SK-N-DZ (cell line): ENCODE measurements at places on chromosomes 11 and 22.

- peak; percentile 26 for DNase-seq
Measured at GRCh38 chr22:19035474-19036228, 86.6 kb downstream of the DGCR2 start.

DNA sequence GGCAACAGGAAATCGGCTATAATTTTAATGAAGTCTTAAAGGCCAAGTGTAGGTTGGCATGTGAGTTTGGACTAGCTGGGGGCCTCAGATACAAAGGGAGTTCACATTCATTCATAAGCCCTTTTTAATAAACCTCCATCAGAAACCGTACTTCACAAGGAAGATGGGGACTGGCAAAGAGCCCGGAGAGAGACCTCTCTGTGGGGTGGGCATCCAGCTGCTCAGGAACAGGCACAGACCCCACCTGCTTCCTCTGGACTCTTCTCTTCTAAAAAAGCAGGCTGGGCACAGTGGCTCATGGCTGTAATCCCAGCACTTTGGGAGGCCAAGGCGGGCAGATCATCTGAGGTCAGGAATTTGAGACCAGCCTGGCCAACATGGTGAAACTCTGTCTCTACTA is 3.9 kb upstream of the ARFGAP3 start:
- DNase-seq = no peak

DNA sequence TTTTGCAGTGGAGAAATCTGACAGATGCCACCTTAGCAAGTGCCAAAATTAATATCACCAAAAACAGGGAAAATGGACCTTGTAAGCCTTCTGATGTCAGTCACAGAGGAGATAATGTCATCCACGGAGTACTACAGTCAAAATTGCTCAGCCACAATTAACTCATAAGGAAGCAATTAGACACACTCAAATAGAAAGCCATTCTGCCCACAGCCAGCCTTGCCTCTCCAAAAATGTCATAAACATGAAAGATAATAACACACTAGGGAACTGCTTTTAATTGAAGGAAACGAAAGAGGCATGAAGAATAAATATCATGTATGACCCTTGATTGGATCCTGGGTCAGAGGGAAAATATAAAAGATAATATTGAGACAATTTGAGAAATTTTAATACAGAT is 505.6 kb upstream of the API5 start:
- DNase-seq = no peak

GRCh38 chr11:12361682-12362081 is 15.7 kb upstream of the PARVA start:
- no peak for DNase-seq

DNA sequence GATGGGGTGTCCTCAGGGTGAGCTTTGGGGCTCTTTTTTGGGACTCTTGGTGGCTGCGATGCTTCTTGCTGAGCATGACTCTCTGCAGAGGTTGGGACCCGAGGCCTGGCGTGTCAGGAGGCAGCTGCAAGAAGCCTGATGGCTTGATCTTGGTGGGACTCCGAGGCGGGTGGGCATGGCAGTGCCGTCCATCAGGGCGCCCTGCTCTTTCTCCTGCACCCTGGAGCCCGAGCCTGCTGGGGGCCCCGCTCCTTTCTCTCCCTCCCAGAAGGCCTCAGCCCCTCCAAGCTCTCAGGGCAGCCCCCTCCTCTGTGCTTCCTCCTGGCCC is 432.7 kb downstream of the TBC1D22A start:
- DNase-seq = no peak

DNA sequence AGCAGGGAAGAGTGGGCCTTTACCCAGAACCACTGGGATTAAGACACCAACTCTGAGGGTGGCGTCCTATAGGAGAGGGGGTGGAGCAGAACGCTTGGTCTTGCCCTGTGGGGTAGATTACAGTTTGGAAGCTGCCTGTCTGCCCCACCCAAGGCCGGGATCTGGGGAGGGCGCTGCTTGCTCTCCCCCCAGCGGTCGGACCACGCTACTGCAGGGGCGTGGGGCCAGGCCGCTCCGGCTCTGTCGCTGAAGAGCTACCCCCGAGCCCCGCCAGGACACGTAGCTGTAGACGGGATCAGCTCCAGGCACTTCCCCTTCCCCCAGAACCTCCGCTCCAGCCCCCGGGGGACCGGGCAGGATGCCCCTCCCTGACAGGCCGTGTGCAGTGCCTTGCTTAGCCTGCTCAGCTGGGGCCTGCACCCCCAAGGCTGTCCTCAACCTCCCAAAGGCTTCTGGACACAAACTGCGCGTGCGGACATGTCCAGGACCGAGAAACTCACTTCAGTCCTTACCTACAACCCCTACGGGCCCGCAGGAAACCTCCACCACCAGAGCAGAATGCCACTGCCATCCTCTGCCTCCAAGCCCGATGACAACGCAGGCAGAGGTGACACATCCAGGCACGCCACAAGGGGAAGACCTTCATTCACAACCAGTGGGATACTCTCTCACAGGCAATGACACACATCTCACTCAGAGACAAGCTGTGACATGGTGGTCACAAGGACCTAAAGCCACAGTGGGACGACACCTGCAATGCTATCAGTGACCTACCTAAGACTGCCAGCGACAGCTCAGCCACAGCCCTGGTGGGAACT is 3.6 kb downstream of the AHNAK start:
- peak; percentile 75 for DNase-seq

DNA sequence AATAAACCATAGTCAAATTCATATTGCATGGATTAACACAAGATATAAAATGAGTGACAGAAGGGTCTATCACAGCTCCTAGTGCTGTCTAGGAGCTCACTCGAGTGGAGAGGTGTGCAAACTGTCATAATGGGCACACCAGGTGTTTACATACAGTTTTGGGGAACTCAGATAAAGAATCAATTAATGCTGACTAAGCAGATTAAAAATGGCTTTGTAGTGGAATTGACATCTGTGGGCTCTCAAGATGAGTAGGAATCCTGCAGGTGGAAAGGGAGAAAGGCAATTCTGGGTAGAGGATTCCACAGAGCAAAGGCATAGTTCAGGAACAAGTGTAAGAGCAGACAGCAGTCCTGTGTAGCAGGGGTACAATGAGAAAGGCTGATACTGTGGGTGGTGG is 496.2 kb upstream of the CCDC90B start:
- DNase-seq = no peak

DNA sequence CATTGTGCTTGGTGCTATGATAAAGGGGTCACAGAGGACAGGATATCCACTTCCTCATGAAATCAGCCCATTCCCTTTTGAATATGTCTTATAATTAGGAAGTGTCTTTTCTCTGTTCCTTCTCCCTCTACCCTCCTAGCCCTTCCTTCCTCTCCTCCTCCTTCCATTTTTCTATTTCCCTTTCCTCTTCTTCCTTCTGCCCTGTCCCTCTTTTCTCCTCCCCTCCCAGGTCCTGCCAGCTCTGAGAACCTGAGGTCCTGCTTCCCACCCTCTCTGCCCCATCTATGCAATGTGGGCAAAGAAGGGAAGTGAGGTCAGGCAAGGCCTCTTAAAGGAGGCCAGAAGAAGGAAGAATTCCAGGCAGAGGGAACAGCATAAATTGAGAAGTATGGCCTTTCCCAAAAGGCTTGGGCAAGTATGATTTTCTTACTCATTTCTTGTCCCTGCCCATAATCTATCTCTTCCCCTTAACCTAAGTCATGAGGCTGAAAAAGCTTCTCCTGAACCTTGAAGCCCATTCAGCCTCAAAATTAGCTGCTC is 7.7 kb upstream of the UBASH3B start:
- DNase-seq = no peak

GRCh38 chr11:107427569-107428180 is 29.9 kb downstream of the CWF19L2 start:
- no peak for DNase-seq

DNA sequence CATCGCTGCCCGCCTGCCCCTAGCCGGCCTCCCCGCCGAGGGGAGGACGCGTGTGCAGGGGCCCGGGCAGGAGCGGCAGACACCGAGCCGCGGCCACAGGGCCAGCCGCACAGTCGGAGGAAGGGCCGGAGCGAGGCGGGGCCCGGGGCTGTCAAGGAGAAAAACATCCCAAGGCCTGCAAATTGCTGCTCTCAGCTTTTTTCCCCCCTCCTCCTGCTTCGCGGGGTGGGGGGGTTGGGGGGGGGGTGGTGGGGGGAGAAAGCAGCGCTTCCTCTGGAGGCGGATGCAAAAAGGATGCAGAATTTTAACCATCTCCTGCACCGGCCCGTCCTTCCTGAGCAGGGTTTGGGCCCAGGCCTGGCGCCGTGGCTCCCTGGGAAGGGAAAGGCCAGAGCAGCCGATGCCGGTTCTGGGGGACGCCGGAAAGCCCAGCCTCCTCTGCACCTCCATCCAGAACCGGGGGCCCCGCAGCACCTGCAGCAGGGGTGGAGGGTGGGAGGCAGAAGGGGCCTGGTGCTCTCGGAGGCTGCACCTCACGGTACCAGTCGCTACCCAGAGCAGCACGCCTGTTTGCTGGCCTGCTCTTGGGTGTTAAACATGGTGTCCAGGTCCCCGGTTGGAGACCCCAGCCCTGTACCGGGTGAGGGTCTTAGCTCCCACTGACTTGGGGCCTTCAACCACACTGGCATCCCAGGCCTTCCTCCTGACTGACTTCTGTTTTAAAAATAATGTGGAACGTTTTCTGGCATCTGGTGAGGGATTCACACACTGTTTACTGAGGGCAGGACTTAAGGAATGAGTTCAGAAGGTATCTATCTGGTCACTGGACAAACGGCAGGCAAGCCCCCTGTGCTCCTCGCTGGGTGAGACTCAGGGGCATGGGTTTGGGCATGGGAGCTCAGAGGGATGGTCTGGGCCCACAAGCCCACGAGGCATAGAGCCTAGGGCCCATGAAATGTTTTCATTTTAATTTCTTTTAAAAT is 77.4 kb upstream of the WNT7B start:
- DNase-seq = no peak

GRCh38 chr22:35569916-35570315 is 29.3 kb downstream of the RASD2 start:
- no peak for DNase-seq

- DNase-seq = no peak
Measured at GRCh38 chr11:44524751-44525201, 40.7 kb upstream of the CD82 start.

DNA sequence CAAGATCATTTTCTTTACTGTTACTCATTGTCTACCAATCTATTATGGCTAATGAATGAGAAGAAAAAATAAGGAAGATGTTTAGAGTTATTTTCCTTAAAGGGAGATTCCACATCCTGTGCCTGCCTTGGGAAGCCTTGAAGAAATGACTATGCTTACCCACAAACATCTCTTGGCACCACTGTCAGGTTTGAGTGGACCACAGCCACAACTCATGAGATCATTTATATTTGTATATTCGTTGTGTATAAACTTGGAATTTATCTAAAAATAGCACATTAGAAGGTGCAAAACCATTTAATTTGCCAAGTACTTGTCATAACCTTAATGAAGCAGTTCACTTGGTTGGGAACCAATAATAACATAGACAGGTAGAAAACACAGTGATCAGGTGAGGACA is 740.8 kb downstream of the DLG2 start:
- DNase-seq = no peak
